ENCODE measurements at places on chromosomes 3 and 15.

- DNase-seq, result no peak
These were observed 95.0 kb downstream of the CD47 start for GRCh38 chr3:107995823-107996222.

- DNase-seq, result no peak
These were observed 69.3 kb downstream of the PIK3R4 start for GRCh38 chr3:130677343-130677742.

- DNase-seq, result no peak
These were observed 49.7 kb upstream of the MYZAP start for GRCh38 chr15:57541805-57542504.

GRCh38 chr3:9843715-9844438, at the start of gene RPUSD3:
Gene RPUSD3 (minus strand): TSS chr3:9844008. CDS start chr3:9843990, 18 bp downstream.
- DNase-seq, result peak; percentile 82

DNA sequence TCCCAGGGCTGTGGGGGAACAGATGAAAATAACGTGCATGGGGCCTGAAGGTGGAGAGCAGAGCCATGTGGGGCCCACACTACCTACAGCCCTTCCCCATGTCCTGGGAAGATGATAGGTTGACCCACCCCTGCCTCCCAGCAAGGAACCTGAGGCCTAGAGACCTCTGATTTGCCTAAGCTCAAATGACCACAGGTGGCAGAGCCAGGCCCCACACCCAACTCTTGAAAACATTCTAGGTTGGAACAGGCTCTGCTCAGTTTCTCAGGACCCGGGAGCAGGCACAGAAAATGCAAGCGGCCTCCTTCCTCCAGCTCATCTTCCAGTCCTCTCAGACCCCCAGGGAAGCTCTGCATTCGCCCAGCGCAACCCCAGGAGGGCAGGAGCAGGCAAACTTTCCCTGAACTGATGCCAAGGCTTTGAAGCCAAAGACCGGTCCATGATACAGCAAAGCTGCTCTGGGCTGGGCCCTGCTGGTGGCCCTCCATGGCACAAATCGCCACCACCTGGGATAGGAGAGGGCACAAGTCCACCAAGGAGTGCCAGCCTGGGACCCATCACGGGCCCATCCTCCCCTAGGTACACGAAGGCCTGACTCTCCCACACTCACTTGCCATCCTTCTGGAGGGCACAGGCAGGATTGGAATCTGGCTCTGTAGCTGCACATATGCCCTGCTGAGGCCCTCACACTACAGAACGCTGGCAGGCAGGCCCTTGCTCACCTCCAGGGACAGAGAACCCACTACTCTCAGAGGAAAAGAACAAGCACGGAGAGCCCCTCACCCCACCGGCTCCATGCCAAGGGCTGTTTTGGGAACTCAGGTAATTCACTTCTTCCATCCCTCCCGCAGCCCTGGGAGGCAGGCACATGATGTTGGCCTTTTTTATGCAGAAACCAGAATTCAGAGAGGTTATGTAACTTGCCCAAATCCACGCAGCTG, 51.0 kb upstream of the FURIN start:
- no peak for DNase-seq

- DNase-seq, result no peak
These were observed 35.4 kb downstream of the GRAMD1C start for GRCh38 chr3:113873814-113874526.

GRCh38 chr3:110789315-110789714, 282.3 kb upstream of the NECTIN3 start:
- no peak for DNase-seq

DNA sequence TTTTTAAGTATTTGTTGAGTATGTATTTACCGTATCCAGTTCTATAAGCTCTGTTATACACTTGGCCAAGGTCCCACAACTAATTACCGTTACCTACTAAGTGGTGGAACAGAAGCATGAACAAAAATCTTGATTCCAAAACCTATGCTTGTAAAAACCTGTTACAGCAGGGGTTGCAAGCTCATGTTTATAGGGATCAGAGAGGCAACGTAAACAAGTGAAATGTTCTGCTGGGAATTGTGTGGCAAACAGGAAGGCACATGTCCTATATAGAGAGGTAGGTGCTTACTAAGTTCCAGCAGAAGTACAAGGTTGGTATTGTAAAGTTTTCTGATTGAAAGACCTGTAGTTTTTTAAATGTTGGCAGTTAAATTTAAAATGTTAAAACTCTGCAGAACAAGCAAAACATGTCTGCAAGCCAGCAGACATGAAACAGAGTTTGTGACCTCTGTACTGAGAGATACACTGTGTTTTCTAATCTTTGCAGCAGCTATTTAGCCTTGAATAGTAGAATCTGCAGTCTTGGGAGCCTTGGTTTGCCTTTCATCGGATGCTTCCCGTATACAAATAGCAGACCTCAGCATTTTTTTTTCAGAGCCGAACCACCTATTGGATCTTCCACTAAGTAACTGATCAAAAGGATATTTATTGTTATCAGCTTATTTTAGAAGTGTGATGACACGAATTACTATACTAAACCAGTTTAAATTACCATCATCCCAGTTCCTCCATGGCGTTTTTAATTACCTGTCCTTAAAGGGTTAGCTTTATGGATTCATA, 11.4 kb downstream of the IREB2 start:
- DNase-seq, result no peak

- DNase-seq, result no peak
These were observed 15.9 kb upstream of the GLCE start for GRCh38 chr15:69144530-69144929.

DNA sequence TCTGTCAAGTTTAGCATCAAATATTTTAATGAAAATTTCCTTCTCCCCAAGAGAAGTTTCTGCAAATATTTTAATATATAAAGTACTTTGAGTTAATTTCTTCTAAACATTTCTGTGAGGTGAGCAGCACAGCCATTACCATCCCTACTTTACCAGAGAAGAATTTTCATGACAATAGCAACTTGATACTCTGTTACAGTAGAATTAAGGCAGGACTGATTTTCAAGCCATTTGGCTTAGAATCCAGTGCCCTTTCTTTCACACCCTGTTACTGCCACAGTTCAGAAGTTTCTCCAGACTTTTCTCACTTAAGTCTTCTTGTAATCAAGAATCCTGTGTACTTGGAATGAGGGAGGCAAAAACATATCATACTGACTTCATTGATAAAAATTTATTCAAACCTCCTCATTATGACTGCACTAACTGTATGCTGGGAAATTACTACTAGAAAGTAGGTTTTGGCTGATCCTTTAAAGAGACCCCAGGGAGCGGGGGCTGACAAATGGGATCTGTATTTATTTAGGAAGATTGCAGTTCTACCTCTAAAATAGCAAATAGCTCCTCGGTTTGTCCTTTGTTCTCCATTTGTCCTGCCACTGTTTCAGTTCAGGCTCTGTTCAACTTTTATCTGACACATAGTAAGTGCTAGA, 557.0 kb upstream of the SGO1 start:
- DNase-seq, result no peak

- no peak for DNase-seq
These were observed 464.9 kb downstream of the MFSD1 start for GRCh38 chr3:159266779-159267178.

DNA sequence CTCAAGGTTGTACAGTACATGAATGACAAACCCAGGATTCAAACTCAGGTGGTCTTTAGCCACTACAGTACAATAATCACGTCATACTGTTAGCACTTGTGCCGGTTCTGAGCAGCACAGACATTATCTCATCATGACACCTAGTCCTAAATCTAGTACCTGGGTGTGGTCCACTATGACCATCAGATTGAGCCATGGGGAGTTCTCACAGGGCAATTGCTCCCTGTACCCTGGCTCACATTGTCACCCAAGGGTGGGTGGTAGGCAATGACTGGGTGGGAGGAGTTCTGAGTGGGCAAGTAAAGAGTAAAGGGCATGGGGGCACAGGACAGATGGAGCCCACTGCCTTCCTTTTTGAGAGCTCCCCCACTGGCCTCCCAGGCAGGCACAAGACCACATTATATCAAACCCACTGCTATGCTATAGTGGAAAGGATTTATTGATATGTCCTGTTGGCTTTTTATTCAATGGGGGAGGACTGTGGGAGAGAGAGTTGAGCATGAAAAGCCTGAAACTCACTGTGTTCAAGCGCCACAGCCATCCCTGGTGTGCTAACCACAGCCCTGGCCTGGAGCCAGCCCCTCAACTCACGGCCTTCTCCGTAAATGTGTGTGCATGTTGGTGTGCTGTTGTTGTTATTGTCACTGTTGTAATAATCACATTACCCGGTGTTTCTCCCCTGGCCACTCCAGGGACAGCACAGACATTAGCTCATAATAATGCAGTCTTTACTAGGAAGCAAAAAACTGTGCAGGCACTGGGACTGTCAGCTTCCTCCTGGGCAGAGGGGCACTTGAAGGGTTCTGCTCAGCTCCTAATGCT, 27.3 kb downstream of the ADCY5 start:
- DNase-seq, result no peak

DNA sequence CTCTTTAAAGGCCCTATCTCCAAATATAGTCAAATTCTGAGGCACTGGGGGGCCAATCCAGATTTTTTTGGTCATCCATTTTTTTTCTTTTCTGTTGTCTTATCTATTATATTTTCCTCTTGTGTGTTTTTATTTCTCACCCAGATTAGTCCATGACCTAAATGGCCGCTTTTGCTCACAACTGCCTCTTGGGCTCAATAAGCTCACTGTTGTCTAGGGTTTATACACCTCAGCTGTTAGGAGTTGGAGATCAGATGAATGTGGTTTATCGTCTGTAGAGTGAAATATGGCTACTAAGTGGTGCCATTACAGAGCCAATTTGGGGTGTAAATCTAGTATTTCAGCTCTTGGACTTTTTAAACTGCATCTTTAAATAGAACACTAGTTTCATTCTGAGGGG, 173.3 kb downstream of the GHSR start:
- no peak for DNase-seq

DNA sequence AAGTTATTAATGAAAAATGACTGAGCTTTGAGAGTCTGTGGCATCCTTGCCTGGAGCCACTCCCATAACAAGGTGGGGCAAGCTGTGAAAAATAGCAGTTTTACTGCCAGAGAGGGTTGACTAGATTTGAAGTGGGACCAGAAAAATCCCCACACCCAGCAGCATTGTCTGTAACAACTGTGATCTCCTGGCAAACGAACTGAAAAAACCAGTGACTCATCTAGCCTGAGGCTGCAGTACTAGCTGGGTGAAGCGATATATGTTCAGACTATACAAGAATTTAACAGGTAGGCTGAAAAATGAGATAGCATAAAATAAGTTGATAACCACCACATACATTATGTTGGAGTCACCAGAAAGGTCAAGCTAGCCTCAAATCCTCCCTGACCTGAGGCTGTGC, 64.0 kb downstream of the DPH6 start:
- no peak for DNase-seq

DNA sequence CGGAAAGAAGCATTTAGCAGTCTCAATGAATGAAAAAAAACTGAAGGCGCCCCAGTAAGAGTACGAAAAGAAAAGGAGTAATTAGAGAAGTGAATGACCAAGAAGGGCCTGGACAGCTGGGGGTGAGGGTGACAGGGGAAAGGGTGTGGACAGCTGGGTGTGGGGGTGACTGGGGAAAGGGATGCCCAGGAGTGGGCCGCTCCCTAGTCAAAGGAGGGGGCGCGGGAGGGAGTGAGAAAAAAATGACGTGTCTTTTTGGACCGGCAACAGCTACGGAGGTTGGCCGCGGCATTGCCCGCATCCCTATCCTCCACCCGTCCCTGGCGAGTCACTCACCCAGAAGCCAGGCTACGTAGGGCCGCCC, 274 bp upstream of the ZCWPW2 start:
- DNase-seq, result peak; percentile 44

DNA sequence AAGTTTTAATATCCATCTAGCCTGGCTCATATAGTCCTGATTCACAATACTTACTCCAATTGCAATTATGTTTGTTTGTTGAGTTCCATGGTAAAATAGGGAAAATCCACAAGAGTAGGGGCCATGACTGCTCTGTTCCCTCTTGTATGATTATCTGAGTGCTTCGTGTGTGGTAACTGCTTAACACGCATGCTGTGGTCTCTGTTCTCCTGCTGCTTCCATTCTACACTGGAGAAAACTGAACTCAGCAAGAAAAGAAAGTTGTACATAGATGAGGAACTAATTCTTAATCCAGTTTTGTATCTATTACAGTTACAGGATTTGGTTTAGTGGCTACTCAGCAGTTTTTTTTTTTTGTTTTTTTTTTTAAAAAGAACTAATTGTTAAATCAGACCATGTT, 223.0 kb upstream of the SATB1 start:
- DNase-seq, result no peak

DNA sequence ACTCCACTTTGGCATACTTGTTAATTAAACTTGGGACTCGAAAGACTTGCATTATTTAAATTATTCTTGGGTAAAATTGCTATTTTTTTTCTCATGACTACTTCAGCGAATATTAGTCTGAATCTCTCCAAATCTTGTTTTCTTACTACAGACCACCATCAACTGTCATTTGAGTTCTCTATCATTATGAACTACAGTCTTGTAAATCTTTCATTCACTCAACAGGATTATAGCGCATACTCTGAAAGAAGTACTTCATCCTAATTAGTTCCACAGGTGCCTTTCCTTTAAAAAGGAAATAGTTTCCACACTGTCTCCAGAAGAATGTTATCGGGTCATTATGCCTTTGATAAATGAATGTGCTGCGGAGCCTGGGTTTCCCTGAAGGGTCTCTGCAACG, 149.5 kb downstream of the NLGN1 start:
- DNase-seq, result no peak

GRCh38 chr15:66875588-66876420, 173.8 kb downstream of the SMAD6 start:
- DNase-seq, result no peak

GRCh38 chr3:25895443-25895842, 105.6 kb downstream of the OXSM start:
- no peak for DNase-seq

DNA sequence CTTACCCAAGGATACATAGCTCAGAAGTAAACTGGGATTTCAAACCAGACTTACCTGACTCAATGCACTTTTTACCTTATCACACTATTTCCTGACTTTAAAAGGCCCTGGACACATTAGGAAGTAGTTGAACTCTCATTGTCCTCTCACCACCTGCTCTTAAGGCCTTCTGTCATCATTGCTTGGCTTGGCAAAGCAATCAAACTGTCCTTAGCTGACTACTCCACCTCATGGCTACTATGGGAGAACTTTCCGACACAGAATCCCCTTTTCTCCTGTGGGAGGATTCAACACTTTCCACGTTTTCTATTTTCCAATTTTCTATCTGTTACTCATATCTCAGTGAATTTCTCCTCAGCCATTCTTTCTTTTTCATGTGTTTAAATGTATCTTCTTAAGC, 55.4 kb downstream of the ZNF148 start:
- DNase-seq, result no peak

DNA sequence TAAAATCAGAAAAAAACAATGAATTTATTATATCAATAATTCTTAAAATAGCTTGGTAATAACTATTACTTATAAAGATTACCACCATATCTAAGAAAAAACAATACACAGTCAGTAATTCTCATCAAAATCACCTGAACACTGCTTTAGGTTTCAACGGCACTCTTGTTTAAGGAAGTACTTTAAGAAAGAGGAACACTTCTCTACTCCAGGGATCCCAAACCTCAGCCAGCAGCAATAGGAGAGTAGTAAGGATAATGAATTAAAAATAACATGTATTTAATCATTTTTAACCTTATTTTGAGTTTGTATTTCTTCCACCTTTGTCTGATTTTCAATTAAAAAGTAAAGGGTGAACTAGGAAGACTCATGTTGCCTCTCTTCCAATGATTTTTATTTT, 494.0 kb upstream of the NR2F2 start:
- DNase-seq, result no peak

All from esophagus squamous epithelium (tissue), 5 donors.